ENCODE measurements at places on chromosomes 4 and X. TPM values are rescaled to one million over a fixed set of nuclear protein-coding genes. Genes with fewer than 3 reads are reported as not detected.

DNA sequence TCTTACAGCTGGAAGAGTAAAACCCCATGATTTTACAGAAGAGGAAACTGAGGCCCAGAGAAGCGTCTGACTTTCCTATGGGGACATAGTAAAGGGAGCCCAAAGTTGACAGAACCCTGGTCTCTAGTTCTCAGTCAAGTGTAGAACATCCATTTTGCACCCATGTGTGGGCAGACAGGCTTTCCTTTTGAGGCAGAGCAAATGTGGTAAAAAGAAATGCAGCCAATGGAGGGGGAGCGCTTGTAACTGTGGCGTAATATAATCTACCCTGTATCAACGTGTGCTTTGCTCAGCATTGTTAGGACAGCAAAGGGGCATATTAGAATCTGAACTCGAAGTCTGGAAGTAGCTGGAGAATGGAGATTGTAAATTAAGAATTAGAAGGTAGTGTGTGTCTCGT lies 8.8 kb downstream of the MAMLD1 start:
- DNase-seq, result no peak

DNA sequence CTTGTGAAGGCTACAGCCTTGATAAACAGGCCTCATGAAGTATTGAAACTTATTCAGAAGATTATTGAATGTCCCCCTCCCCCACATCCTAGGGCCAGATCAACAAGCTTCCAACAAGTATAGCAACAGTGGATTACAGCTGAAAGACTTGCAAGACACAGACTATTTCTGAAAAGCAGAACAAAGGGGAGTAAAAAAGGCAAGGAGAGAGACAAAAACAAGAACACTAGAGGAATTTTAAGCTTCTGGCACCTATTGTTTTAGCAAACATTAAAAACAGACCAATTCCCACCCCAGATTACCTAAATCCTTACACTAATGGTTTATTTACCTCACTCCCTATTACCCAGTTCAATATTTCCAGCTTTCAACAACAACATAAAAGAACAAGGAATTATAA lies 446.3 kb upstream of the FSTL5 start:
- DNase-seq, result no peak

DNA sequence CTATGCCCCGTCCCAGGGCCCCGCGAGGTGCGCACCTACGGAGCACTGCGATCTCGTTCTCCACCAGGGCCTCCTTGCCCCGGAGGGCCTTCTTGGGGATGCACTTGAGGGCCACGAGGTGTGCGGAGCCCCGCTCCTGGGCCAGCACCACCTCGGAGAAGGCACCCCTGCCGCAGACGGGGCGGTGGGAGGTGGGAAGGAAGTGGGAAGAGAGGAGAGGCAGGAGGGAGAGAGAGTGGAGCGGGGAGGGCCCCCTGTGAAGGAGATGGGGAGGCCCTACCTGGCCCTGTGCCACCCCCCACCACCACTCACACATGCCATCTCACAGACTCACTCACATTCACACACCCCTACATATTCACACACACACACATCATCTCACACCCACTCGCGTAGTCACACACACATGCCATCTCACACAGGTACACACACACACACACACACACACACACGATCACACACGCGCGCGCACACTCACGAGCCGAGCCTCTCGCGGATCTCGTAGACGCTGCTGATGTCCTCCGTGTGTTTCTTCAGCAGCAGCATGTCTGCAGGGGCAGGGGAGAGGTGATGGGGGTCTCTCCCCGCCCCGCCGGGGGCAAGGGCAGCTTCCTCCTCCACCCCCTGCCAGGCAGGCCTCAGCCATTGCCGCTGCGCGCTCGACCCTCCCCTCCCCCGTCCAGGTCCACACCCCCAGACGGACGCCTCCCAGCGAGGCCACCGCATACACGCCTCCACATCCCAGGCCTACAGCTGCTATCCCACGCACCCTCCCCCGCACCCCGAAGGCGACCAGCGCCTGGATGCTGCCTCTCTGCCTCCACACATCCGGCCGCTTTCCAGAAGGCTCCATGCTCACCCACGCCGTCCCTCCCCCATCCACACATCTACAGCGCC lies 834 bp downstream of the PNCK start:
- DNase-seq, result no peak

DNA sequence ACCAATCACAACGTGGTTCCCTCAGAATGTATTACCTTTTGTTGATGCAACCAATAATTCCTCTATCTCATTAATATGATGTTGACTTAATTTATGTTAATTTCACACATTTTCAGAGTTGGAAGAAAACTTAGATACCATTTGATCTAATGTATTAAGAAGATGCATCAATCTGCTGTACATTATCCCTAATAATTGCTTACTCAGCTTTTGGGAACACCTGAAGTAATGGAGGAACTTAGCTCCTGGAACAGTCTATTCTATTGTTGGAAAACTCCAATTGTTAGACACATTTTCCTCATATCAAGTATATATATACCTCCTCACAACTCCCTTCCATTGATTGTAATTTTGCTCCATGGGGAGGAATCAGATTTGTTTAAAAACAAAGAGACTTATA lies 38.9 kb downstream of the ZDHHC15 start:
- DNase-seq, result no peak

DNA sequence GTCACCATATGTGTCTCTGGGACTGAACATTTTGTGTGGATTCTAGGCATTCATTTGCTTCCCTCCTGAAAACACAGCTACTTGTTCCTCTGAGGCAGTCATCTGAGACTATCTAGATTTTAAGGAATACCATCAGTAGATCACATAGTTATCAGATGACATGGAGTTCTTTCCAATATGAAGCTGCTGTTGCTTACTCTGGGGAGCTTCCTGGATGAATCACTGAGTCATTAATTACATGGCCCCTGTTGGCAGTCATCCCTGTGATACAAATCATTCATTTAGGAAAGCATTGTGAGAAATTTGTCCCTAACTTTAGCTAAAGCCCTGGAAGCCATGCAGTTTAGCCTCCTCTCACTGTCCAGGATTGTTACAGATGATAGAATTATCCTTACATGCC lies 98.2 kb upstream of the ARSJ start:
- peak; percentile 81 for DNase-seq

DNA sequence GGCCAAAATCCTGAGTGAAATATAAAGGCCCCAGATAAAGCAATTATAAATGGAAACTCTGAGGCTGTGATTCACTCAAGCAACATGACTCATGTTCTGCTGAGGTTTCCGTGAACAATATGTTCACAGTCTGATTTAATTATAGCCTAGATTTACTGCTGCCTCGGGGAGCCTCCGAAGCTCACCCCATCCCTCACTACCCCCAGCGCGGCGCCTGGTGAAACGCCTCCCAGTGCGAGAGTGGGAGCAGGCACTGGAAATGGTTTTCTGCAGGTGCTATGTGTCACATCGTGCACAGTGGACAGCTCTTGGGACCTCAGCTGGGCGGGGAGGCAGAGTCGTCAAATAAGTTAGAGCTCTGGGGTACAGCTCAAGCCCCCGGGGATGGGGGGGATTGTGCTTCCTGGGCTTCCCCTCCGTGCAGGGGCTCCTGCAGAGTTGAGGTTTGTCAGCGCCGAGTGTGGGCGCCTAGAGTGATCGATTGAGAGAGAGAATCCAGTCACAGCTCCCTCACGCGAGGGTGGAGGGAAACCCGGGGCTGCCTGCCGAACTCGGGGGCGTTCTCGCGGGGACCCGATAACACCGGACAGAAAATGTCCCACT lies 110.6 kb downstream of the PHKA2 start:
- DNase-seq, result peak; percentile 80

The ZNF595 gene
- 10.5 TPM for polyA plus RNA-seq

The ANOS1 gene
- 19.4 TPM for polyA plus RNA-seq

GRCh38 chrX:99353412-99353811 lies 1056.7 kb downstream of the PCDH19 start:
- DNase-seq, result no peak

- DNase-seq, result no peak
These were observed 572.6 kb downstream of the ZNF674 start for GRCh38 chrX:45972636-45973035.

The LDB2 gene
- 48.4 TPM for polyA plus RNA-seq

GRCh38 chrX:11259437-11259836 lies 33.8 kb upstream of the AMELX start:
- DNase-seq, result no peak

The ZNF157 gene
- polyA plus RNA-seq, result 0.44 TPM

DNA sequence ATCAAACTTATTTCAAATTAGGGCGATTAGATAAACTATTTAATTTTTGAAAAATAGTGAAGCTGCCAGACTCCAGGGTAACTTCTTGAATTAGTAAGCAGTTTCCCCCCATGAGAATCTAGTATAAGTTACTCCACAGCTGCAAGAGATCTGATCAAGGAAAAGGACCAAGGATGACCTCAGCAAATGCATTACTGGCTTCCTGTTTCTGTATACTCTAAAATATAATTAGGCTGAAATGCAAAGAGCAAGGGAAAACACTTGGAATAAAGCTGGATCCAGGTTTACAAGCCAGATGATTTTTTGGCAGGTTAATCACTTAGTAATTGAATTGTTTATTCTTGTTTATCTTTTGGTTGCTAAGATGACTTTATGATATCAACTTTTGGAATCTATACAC lies 13.4 kb upstream of the P2RY10 start:
- peak; percentile 96 for DNase-seq

The MAGEB6B gene
- not detected for polyA plus RNA-seq

DNA sequence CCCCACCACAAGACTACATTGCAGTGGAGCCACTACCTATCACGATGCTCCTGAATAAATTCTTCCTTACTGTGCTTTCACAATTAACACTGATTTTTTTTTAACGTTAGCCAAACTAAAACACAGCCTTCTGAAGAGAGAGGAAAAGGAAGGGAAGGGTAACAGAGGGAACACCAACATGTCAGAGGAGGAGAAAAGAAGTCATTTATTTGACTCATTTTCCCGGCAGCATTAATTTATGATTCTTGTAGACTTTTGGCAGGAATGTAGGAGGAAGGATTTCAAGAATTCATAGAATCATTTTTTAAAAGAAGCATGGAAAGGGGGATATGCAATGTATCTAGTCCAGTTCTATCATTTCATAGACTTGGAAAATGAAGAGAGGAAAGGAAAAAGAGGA lies 74.3 kb upstream of the IQCM start:
- DNase-seq, result peak; percentile 29

DNA sequence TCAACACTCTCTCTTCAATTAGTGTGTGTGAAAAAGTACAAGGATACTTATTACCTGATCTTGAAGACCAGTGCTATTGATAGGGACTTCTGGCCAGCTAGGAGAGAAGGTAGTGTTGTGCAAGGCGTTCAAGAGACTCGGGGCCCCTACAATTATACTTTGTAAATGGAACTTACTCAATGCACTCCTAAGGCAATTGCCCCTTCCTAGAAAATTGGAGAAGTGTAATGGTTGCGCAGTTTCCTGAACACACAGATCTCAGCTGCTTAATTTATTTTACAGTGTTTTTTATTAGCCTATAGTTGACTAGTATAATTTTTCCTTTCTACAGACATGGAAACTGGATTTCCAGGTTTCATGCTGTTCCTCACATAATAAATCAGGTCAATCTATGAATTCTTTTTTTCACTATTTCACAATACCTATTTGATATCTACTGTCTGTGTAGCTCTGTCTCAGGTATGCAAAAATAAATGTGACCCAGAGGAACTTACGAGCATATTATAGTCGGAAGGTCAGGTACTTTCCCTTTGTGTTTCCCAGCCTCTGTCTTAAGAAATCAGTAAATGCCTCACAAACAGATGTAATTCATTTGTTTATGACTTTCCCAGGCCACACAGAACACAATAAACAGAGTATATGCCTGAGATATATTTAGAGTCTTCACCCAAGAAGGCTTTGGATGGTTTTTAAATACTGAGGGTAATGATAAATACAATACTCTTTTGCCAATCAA lies 89.1 kb upstream of the TET2 start:
- peak; percentile 10 for DNase-seq

The ADAM29 gene
- not detected for polyA plus RNA-seq

DNA sequence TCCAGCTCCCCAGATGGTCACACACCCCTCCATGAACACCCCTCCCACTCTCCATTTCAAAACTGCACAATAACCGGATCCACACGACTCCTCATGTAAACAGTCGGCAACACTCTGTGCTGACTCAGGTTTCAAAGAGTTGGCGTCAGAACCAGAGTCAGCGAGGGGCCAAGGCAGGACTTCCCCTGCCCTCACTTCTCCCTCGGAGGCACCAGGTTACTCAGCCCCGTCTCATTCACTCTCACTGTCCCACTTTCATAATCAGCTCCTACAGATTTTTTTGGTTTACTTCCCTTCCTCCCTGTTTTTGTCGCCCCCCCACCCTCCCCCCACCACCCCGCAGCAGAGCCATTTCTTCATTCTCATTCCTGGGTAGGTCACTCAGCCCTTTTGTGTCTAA lies 2.7 kb upstream of the TIMP1 start:
- peak; percentile 41 for DNase-seq

The PDGFRA gene
- 106 TPM for polyA plus RNA-seq

DNA sequence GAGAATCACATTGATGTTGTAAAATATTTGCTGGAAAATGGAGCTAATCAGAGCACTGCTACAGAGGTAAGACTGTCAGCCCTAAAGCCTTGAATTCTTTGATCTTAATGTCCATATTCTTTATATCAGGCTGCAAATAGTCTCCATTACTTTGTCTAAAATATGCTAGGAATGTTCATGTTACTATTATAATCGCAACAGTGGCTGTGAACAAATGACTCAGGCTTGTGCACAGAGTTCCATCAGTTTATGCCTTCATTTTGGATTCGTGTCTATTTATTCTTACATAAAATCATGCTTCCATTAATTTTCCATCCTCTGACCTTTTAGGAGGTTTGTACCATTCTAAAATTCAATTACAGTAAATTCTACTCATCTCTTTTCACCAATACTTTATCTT lies 182.7 kb downstream of the ANK2 start:
- no peak for DNase-seq

DNA sequence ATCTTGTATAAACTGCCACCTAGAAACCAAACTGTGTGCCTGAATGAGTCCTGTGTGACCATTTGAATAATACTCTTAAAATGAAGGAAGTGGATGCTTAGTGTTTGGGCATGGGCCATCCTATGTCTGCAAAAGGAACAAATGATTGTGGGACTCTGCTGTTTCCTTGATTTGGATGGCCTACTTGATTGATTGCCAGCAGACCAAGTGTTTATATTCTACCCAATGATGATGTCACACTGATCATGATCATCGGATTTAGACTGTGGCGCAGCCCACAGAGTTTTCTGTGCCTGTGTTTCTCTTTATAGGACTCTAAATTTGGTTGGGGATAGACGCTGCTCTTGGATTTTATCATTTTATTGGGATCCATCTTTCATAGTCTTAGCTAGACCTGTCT lies 4.4 kb downstream of the SEPTIN11 start:
- no peak for DNase-seq

GRCh38 chrX:87160435-87161010 lies 357.1 kb upstream of the KLHL4 start:
- no peak for DNase-seq
